ENCODE measurements at places on chromosomes 12 and 14.

- DNase-seq, result peak; percentile 8
These were observed 70.9 kb downstream of the MON2 start for GRCh38 chr12:62537551-62537950.

- DNase-seq, result peak; percentile 28
These were observed 763.9 kb downstream of the NRXN3 start for GRCh38 chr14:78933948-78934524.

DNA sequence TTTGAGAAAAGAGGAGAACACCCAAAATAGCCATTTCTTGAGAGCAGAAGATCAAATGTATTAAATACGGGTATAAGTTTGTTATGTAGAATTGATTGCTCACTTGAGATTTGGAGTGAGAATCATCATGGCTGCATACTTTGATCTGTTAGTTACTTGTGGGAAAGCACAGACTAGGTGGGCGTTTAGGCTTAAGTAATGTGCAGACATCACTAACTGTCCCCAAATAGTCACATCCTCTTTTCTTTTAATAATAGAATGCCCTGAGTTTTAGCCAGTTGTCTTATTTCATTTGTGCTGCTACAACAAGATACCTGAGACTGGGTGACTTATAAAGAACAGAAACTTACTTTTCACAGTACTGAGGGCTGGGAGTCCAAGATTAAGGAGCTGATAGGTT lies 14.3 kb upstream of the GTF2A1 start:
- DNase-seq, result no peak

- peak; percentile 13 for DNase-seq
These were observed 97.9 kb upstream of the NUDT4 start for GRCh38 chr12:93279565-93280412.

- DNase-seq, result peak; percentile 89
These were observed 612 bp downstream of the PHC1 start for GRCh38 chr12:8914716-8915526.

GRCh38 chr12:47950856-47951468 lies 12.4 kb upstream of the TMEM106C start:
- no peak for DNase-seq

- no peak for DNase-seq
These were observed 6.5 kb upstream of the PIWIL1 start for GRCh38 chr12:130331146-130331545.

GRCh38 chr12:115791331-115791730 lies 486.2 kb downstream of the MED13L start:
- no peak for DNase-seq

All from muscle of back (tissue), 13 donors.